Occipital lobe (tissue), 3 donors: ENCODE measurements at places on chromosomes 4 and X. TPM values are rescaled to one million over a fixed set of nuclear protein-coding genes. Genes with fewer than 3 reads are reported as not detected.
A peak's percentile ranks its signal among the peaks of the same experiment; 100 is the strongest.

DNA sequence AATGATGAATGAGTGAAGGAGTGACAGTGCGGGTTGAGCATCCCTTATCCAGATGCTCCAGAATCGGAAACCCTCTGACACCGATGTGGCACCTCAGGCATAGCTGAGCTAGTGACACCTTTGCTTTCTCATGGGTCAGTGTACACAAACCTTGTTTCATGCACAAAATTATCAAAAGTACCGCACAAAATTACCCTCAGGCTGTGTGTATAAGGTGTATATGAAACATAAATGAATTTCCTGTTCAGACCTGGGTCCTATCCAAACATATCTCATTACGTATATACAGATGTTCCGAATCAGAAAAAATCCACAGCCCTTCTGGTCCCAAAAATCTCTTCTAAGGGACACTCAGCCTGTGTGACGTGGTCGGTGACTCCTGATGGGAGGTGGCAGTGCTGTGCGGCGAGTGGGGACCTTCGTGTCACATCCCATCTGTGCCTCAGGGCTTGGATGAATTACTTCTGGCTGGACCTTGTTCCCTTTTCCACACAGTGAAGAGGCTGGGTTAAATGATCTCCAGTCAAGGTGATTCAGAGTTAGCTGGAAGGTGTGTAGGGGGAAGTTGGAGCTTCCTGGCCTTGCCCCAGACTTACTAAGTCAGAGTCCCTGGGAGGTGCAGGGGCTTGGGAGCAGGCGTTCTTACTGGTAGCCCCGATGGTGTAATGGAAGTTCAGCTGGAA lies 18.8 kb downstream of the RGS12 start:
- DNase-seq = no peak

TRAM1L1 gene
- total RNA-seq = 37.1 TPM

DNA sequence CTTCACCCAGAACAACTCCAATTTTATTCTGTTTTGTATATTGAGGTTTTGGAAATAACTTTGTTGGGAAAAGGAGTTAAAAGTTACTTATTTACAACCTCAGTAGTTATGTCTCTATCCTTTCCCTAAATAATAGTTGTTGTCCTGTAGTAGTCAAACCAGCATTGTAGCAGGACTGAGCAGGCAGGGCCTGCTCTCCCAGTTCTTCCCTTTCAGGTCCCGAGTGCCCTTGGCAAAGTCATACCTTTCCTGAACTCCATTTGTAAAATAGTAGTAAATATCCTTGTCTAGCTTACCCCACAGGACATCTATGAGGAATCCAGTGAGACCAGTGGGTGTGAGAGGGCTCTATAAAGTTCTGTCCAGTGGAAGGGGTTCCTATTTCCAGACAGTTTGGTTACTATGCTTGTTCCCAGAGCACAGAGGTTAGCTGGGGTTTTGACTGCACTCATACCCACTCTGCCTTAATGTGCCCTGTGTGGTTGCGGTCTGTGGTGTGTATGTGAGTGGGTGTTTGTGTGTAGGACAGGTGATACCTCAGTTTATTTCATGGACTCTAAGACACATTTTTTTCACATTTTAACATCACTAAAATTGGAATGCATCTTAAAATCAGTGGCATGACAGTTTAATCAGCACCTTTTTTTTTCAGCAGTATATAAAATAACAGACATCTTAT lies 136.3 kb downstream of the AMMECR1 start:
- DNase-seq = no peak

DNA sequence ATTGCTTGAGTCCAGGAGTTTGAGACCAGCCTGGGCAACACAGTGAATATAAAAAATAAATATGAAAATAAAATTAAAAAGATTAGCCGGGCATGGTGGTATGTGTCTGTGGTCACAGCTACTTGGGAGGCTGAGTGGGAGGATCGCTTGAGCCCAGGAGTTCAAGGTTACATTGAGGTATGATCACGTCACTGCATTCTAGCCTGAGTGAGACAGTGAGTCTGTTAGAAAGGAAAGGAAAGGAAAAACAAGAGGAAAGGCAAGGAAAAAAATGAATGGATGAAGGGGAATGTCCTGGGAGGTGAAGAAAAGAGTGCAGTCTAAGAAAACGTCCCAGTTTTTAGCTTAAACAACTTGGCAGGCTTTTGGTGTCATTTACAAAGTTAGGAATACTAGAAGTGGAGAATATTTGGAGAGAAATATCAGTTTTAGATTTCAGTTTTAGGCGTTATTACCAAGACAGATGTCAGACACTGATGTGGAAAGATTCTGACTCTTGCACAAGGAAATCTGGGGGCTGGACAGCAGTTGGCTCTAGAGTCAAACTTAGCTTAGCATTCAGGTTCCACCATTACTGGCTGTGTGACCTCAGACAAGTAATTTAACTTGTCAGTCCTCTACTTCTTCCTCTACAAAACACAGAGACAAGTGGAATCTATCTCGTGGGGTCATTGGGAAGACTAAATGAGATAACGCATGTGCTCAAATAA lies 139.0 kb downstream of the TSPAN5 start:
- no peak for DNase-seq

ZCCHC18 gene
- total RNA-seq = 12.0 TPM

- DNase-seq = no peak
Observed at GRCh38 chr4:85127653-85128052, 161.2 kb upstream of the WDFY3 start.

- no peak for DNase-seq
Observed at GRCh38 chr4:158234671-158235070, 24.4 kb downstream of the TMEM144 start.

- DNase-seq = no peak
Observed at GRCh38 chr4:27005501-27005900, 144.9 kb downstream of the STIM2 start.

UNC5C gene
- total RNA-seq = 23.7 TPM

- no peak for DNase-seq
Observed at GRCh38 chrX:111823703-111824102, 52.3 kb upstream of the TRPC5OS start.

DNA sequence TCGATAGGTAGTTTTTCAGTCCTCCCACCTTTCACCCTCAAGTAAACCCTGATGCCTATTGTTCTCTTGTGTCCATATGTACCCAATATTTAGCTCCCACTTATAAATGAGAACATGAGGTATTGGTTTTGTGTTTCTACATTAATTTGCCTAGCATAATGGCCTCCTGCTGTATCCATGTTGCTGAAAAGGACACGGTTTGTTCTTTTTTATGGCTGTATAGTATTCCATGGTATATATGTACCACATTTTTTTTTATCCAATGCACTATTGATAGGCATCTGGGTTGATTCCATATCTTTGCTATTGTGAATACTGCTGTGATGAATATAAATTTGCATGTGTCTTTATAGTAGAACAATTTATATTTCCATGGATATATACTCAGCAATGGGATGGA lies 199.2 kb downstream of the RAB28 start:
- DNase-seq = no peak

DNA sequence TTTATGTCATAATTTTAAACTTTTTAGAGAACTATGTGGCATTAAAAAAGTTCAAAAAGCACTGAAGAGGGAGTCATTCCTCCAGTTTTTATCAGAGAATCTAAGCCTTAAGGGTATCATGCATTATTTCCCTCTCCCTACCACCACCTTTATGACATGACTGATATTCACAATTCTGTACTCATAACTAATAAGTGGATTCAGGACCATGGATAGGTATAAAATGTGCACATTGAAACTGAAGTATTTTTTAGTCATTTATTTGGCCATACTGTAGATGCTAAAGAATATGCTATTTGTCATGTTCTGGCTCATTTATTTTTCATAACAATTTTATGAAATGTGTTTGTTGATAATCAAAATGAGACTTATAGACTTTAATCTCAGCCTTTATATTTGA lies 897.5 kb upstream of the AGA start:
- DNase-seq = no peak

SPRY1 gene
- total RNA-seq = 12.9 TPM

DNA sequence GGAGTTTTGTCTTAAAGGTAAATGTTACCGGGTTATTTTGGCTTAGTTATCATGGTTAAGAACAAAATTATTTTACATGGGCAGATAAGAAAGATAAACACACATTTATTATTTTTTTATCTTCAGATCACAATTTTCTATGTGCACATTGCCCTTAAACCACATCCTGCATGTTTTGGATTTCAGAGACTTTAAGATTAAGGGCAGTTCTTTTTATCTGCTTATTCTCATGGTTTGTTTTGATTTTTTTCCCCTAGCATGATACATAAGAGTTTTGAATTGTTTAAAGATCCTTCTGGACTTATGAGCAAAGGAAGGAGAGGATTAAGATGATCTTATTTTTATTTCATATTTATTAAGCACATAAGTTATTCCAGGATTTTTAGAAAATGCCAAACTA lies 190.1 kb upstream of the BMP3 start:
- no peak for DNase-seq

- DNase-seq = peak; percentile 0
Observed at GRCh38 chrX:79259073-79259689, 108.0 kb downstream of the ITM2A start.

- no peak for DNase-seq
Observed at GRCh38 chr4:30875658-30876269, 155.6 kb downstream of the PCDH7 start.

- DNase-seq = no peak
Observed at GRCh38 chr4:156598138-156598681, 373.4 kb downstream of the PDGFC start.

GNPDA2 gene
- total RNA-seq = 51.3 TPM

- DNase-seq = no peak
Observed at GRCh38 chrX:70454441-70455365, 10.1 kb downstream of the DLG3 start.

DNA sequence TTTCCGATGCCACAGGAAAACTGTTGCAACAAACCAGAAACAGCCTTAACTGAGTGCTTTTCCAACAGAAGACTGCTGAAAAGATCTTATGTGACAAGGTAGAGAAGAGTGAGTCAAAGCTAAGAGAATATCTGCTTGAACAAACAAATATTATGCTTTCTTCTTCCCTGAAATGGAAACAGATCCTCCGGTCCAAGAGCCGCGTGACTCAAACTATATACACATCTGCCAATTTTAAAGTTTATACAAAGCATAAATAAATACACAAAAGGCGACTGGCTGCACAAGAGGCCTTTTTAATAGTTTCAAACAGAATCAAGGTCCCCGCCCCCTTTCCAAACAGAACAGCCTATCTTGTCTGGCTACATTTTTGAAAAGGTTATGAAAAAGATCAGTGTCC lies 329.7 kb upstream of the F9 start:
- no peak for DNase-seq

DNA sequence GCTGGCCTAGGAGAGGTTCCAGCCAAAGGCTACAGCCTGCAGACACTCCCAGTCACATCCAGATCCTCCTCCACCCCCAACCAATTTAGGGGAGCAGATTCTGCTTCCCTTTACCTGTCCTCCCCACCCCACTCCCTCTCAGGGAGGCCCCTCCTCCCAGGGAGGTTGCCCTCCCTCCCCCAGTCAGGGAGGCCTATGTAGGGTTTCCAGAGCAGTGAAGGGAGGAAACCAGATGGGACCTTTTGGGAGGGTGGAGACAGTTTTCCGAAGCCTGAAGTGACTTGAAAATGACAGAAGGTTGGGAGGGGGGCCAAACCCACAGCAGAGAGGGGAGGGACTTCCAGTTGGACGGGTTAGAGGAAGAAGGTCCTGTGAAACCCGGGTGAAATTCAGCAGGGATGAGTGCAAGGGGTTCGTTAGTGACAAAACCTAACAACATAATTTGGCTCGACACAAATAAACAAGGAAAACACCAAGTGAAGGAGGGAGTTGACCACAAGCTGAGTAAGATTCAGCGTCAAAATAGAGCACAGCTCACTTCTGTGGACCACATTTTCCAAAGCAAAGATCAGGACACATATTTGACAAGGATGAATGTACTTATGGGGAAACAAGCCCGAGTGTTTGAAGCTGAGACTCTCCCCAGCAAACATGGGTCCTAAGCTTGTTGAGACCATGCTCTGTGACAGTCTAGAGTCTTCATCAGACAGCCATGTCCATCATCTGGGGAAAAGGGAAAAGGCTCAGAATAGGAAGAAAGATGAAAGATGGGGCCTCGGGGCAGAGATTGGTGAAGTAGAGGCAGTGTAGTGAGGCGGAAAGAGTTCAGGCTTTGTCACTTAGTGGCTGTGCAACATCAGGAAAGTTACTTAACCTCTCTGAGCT lies 46.4 kb downstream of the PRPS1 start:
- DNase-seq = no peak

GLRB gene
- 51.5 TPM for total RNA-seq

DNA sequence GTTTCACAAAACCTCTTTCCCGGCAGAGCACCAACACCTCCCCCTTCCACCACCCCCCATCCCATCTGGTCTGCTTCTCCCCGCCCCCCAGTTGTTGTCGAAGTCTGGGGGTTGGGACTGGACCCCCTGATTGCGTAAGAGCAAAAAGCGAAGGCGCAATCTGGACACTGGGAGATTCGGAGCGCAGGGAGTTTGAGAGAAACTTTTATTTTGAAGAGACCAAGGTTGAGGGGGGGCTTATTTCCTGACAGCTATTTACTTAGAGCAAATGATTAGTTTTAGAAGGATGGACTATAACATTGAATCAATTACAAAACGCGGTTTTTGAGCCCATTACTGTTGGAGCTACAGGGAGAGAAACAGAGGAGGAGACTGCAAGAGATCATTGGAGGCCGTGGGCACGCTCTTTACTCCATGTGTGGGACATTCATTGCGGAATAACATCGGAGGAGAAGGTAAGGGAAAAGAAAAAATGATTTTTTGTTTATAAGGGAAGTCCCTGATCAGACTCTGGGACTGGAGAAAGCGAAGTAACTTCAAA lies at the start of gene PDGFRA:
Gene PDGFRA (plus strand): TSS at position 333 of the 541 bp plus-strand sequence. CDS start 29,476 bp downstream, outside the sequence.
- no peak for DNase-seq

DNA sequence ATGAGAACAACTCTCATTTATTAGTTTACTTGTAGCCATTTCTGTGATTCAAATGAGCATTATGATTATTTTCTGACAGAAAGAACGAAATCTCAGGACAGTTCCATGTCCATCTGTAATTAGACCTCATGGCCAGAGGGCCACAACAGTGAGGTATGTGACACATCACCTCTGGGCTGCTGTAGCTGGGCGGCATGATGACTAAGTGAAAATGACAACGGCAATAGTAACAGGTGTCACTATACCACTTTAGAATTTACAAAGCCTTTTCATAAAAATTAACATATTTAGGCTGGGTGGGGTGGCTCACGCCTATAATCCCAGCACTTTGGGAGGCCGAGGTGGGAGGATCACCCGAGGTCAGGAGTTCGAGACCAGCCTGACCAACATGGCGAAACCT lies 252.6 kb downstream of the CBR4 start:
- no peak for DNase-seq

ADAM29 gene
- total RNA-seq = 0.31 TPM

ACOX3 gene
- total RNA-seq = 34.9 TPM

- no peak for DNase-seq
Observed at GRCh38 chr4:110671679-110672078, 48.8 kb upstream of the PITX2 start.

GRCh38 chrX:41085878-41086626 lies 807 bp downstream of the USP9X start:
- DNase-seq = peak; percentile 6

CSAG2 gene
- not detected for total RNA-seq

TCP11X2 gene
- total RNA-seq = 0.62 TPM

- DNase-seq = no peak
Observed at GRCh38 chr4:119005928-119006460, 117.3 kb downstream of the SYNPO2 start.
